Amygdala (tissue), 56 donors: ENCODE measurements at places on chromosomes 1 and 21.
A peak's percentile ranks its signal among the peaks of the same experiment; 100 is the strongest.

DNA sequence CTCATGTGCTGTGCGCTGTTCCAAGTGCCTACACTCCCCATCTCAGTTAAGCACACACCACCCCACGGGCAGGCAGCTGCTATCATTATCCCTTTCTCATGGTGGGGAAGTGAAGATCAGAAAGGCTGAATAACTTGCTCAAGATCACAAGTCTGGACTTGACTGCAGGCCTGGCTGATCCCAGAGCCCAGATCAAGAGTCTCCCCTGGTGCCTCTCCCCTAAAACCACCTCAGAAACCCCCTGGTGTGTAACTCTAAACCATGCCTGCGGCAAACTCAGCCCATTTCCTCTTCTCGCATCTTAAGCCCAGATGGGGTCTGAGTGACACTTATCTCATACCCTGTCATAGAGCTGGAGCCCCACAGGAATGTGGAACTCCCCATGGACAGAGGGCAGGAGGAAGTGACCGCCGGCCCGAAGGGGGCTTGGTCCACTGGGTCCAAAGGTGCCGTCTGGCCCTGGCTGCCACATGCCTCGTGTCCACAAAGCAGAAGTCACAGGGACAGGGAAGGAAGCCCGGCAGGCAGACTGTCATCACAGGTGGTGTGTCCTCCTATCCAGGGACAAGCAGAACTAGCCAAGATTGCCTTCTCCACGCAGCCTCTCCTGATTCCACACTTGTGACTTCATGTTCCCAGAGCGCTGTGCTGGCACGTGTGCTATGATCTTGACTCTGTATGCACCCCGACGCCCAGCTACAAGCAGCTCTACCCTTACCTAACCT, 92.1 kb downstream of the SYF2 start:
- DNase-seq = no peak

- no peak for DNase-seq
Observed at GRCh38 chr1:246782120-246782900, 58.1 kb downstream of the SCCPDH start.

DNA sequence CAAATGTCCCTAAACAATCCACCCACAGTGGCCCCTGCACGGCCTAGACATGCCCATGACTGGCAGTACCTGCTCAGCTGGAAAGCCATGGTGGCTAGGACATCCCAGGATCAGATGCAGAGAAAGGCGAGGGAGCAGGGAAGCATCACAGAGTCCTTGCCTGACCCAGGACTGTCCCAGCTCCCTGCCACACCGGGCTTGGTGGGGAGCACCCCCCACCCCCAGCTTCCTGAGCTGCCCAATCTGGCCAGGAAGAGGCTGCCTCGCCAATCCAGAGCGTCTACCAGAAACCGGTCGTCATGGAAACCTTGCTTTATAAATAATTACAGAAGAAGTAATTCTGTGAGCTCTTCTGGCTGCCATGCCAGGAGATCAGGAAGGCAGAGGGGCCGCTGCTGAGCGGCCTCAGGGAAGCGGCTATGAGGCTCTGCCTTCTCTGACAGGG, 34.8 kb downstream of the ACOT7 start:
- DNase-seq = peak; percentile 17

GRCh38 chr1:200558866-200559459, 61.6 kb downstream of the KIF14 start:
- no peak for DNase-seq

GRCh38 chr1:32764826-32765569, 52.2 kb downstream of the YARS1 start:
- DNase-seq = no peak

DNA sequence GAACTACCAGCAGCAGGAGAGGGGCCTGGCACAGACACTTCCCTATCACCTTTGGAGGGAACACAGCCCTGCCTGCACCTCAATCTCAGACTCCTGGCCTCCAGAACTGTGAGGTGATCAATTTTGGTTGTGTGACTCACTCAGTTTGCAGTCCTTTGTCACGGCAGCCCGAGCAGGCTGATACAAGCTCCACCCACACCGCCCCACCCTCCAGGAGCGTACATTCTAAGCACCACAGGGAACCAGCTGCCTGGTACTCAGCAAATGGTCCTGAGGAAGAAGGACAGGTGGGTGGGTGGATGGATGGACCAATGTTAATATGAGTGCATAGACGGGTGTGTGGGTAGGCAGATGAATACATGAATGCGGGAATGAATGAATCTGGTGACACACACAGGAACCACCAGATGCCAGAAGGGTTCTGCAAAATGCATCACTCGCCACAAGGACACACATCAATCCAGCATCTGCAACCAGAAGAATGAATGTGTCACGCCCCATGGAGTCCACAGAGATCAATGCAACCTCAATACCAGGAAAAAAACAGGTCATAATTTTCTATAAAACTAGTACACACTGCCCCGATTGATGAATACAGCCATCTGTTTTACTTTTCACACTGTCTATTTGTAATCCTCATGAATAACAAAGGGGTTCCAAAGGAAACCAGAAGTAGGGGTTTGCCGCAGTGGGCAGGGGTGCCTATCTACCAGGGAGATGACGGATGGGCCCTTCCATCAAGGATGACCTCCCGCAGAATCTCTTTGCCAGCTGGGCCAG, 284.5 kb downstream of the NPHP4 start:
- peak; percentile 23 for DNase-seq

GRCh38 chr1:11487196-11487751, 8.3 kb downstream of the DISP3 start:
- DNase-seq = no peak

GRCh38 chr1:36836196-36836883, 198.0 kb downstream of the GRIK3 start:
- no peak for DNase-seq

DNA sequence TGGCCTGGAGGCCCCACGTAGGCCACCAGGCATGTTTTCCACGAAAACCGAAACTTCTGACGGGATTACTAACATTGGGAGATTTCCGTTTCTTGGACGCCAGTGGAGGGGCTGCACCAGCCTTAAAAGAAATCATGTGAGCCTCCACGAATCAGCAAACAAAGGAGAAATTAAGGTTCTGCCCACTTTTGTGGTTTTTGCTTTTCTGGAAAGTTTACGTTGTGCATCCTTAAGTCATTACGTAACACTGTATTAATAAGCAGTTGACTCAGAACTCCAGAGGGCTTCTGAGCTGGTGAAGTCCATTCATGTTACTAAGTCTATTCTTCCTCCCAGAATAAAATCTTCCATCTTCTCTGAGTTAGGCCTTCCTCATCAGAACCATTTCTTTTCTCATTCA, 168.5 kb downstream of the PSMG1 start:
- DNase-seq = no peak

DNA sequence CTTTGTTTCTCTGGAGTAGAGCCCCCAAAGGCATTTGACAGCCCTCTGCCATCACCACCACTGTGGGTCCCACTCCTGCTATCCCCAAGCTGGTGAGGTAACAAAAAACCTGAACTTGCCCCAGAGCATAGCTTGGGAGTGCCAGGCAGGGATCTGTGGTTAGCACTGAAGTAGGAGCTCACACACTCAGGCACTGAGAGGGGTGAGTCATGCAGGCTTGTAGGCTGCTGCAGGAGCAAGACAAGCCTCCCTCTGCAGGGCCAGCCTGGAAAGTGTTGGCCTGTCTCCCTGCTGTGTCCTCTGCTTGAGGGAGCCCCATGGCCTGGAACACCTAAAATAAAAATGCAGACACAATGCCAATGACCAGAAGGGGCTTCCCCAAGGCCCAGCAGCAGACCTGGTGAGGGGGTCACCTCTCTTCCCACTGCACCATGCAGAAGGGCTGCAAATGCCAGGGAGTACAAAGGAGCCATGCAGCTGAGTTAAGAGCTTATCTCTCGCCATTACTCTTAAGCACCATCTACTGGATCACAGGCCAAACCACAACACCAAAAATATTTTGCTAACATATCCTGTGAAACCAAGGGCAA, 108.9 kb upstream of the POGK start:
- DNase-seq = no peak

- DNase-seq = no peak
Observed at GRCh38 chr1:171185091-171185490, at the start of gene FMO2. FMO2 (plus strand) TSS chr1:171185300; CDS start chr1:171185714, 414 bp downstream.

GRCh38 chr1:152997901-152998300, 3.6 kb upstream of the SPRR3 start:
- no peak for DNase-seq

DNA sequence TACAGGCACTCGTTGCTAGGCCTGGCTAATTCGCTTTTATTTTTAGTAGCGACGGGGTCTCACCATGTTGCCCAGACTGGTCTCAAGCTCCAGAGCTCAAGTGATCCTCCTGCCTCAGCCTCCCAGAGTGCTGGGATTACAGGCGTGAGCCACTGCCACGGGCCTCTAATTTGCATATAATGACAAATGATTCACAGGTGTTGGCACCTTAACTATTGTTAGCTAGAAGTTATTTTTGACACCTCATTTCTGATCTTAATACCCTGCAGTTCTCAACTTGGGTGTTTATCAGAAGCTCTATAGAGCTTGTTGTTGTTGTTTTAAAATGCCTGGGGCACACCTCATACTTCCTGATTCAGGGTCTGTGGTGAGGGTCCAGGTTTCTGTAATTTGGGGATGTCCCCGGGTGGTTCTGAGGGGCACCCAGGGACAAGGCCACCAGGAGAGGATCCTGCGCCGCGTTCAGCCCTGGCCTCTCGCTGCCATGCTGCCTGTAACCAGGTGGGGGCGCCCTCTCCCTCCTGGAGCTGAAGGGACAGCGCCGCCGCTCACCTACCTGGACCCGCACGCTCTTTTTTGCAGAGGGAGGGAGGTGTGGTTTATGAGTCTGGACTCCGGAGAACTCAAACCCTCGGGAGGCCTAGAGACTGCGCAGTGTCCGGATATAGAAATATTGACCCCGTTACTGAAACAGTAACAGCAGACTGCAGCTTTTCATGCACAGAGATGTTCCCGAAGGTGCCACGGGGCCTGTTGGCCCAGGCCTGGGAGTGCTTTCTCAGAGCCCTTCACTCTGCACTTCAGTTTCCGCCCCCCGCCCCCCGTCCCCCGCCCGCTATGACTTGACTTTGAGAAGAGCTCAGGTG, 23.0 kb upstream of the NEK2 start:
- peak; percentile 67 for DNase-seq

DNA sequence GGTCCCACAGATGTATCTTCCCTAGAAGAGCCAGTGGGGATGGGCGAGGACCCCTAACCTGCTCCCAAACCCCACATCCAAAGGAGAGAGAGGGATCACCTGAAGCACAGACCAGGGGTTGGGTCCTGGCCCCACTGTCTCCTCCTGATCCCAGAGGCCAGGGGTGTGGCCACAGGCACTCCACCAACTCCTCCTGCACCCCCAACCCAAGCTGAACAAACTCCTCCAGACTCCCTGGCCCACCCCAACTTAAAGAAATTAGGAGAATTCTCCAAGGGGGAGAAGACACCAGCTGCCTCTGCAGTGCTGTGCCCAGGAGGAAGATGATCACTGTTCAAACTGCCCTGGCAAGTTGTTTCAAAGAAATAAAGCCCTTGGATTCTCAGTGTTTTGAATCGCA, 4.5 kb upstream of the PRAMEF12 start:
- no peak for DNase-seq

GRCh38 chr1:172724765-172725613, 66.1 kb downstream of the FASLG start:
- DNase-seq = no peak

GRCh38 chr1:58162952-58163550, 383.5 kb downstream of the OMA1 start:
- DNase-seq = no peak

- no peak for DNase-seq
Observed at GRCh38 chr1:53517821-53518352, 58.7 kb downstream of the DMRTB1 start.

GRCh38 chr1:85453640-85454194, 11.2 kb downstream of the DDAH1 start:
- DNase-seq = no peak

DNA sequence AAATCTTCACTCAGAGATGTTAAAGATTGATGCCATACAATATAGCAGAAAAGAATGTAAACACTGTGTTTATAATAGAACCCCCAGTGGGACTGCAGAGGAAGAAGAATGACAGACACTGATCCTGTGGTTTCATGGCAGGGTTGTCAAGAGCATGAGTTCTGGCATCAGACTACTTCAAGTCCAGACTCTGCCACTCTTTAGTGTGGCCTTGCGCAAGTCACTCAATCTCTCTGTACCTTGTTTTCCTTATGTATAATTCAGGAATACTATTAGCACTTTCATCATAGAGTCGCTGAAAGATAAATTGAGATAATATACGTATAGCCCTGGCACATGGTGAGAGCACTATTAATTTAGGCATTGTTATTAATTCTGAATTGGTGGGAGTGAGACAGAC, 38.5 kb upstream of the BCL9 start:
- no peak for DNase-seq

GRCh38 chr1:94095112-94095637, 25.8 kb downstream of the ABCA4 start:
- DNase-seq = peak; percentile 36

DNA sequence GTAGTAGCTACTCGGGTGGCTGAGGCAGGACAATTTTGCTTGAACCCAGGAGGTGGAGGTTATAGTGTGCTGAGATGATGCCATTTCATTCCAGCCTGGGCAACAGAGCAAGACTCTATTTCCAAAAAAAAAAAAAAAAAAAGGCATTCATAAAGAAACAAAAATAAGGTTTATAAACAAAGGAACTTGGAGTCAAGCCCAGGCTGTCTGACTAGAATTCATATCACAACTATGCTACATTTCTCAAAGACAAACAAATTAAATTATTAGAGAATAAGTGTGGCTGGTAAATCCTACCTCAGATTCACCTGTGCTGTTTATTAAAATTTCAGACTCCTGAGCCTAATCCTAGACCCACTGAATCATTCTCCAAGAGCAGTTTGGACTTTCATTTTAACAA, 4.2 kb downstream of the GCLM start:
- no peak for DNase-seq

GRCh38 chr1:55618199-55618598, 403.0 kb upstream of the USP24 start:
- no peak for DNase-seq

GRCh38 chr21:28627691-28628090, 365.0 kb downstream of the LTN1 start:
- no peak for DNase-seq

- DNase-seq = no peak
Observed at GRCh38 chr1:18088077-18088594, 19.5 kb upstream of the IGSF21 start.

DNA sequence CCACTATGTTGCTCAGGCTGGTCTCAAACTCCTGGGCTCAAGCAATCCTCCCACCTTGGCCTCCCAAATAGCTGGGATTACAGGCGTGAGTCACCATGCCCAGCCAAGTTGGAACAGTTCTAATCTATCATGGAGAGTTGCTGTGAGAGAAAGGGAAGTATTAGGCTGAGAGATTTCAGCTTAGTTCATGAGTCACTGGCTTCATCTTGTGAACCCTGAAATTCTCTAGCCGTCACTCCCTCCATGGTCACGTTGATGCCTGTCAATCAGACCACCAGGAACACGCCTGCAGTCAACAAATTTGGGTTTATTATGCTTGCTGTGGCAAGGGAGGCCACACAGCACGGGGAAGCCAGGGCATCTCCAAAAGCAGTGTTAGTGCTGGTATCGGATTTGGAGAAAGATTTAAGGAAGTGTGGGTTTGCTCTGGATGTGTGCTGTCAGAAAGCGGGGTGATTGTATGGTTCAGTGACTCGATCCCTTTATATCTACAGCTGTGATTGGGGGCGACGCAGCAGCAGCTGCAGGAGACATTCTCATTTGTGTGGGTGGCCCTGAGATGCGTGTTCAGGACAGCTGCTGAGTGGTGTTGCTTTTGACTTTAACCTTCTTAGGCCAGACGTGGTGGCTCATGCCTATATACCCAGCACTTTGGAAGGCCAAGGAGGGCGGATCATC, 18.7 kb downstream of the UQCRHL start:
- no peak for DNase-seq
